Nephron progenitor cell (in vitro differentiated cells): ENCODE measurements at places on chromosomes 1 and 21.

DNA sequence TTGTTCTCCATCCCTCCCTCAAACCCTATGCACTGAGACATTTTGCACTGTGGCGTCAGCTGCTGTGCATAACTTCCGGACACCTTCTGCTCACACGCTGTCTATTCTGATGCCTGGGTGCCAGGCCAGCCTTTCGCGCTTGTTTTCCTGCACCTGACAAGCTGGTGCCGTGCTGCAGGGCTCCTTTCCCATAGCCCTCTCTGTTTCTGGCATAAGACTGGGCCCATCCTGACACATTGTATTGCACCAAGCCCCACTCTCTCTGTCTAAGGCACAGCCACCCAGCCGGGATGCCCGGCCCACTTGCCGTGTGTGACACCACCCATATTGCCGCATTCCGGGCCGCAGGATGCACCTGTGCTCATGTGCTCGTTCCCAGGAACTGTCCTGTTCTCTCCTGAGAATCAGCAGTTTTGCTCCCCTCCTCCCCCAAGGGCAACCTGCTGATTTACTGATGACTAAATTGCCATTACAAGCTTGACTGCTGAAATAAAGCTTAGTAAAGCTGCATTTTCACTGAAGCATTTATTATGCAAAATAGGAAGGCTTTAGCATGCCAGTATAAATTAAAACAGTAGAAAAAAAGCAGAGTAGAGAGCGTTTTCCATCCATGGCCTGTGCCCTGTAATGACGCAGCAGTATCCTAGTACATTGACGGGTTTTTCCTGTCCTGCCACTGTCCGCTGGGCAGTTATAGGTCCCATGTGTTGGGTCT, 88.0 kb downstream of the CD247 start:
- no peak for DNase-seq

DNA sequence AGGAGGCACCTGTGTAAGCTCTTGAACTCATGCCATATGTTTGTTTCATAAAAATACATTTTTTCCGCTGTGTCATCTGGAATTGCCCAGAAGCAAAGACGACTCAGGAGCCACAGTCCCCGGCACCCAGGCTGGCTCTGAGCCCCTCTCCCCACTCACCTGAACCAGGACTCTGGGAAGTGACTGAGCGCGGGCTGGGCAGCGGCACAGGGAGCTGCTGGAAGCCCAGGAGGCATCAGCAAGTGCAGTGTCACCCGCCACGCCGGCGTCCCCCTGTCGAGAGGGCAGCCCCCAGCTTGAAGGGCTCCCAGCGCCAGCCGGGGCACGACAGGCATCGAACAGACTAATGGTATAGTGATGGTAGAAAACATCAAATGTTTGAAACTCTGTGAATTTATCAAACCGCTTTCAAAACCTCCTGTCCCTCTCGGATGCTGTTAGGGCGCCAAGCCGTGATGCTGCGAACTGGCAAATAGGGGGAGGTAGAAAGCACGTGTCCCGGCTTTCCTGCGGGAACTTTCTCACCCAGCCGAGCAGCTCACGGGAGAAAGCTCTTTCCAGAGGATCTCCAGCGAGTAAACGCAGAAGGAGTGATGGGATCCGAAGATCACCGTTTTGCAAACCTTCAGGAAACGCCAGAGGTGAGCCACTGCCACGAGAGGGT, 57.8 kb upstream of the COL18A1 start:
- DNase-seq, result no peak

DNA sequence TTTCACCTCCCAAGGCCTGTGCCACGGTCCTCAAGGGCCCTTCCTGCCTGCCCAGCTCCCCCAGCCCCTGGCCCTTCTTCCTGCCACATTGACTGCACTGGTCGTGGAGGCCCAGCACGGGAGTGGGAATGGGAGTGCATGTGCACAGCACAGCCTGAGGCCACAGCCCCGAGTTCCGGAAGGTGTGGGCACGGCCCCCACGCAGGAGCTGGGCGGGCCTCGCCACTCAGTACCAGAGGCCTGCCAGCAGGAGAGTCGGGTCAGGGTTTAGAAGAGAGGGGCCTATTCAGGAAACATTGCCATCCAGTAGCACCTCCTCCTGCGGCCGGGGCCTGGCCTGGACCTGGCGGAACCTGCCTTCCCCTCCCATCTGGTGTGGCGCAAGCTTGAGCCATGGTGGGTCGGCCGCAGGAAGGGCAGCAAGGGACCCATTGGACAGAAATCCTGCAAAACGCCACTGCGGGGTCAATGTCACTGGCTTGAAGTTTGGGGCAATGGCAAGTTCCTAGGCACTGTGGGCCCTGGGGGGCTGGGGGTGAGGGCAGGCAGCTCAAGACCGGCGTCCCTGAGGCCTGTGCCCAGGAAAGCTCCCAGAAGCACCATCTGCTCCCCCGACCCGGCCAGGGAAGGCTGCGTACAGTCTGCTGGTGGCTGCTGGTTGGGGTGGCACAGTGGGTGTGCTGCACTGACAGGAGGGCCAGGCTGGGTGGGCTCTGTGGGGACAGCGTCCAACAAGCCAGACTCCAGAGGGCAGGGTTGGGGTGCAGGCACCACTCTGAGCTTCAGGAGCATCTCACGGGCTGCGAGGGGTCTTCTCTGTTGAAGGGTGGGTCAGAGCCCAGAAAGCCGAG, 1.8 kb upstream of the TMEM52 start:
- no peak for DNase-seq

- DNase-seq, result peak; percentile 86
Measured at GRCh38 chr1:110120960-110121561, 8.8 kb downstream of the UBL4B start.

- DNase-seq, result no peak
Measured at GRCh38 chr1:109269981-109270622, 12.8 kb downstream of the PSRC1 start.

DNA sequence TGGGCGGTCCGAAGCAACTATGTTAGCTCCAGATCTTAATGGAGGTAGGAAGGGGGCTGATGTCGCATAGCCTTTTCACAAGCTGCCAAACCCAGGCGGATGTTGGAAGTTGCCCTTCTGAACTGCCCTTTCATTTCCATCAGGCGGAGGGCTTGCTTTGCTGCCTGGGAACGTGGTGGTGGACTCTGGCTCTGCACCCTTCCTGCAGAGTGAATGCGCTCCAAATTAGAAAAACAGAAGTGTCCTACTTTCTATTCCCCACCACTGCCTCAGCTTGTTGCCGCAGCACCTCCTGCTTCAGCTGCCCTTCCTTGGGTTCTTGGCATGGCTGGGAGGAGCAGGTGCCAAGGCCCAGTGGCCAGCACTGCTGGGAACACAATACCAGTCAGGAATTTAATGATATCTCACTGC, 60.6 kb downstream of the AK4 start:
- no peak for DNase-seq

GRCh38 chr1:24564695-24565094, 8.8 kb downstream of the NCMAP start:
- no peak for DNase-seq

GRCh38 chr21:45074048-45074817, at the start of gene ADARB1:
Gene ADARB1, plus strand, starts transcription at chr21:45074580. Its CDS starts 97,077 bp downstream, at chr21:45171657.
- DNase-seq, result peak; percentile 78

GRCh38 chr1:81757398-81758020, 43.2 kb upstream of the ADGRL2 start:
- no peak for DNase-seq

- DNase-seq, result peak; percentile 30
Measured at GRCh38 chr21:38965910-38966504, 160.3 kb downstream of the ETS2 start.

DNA sequence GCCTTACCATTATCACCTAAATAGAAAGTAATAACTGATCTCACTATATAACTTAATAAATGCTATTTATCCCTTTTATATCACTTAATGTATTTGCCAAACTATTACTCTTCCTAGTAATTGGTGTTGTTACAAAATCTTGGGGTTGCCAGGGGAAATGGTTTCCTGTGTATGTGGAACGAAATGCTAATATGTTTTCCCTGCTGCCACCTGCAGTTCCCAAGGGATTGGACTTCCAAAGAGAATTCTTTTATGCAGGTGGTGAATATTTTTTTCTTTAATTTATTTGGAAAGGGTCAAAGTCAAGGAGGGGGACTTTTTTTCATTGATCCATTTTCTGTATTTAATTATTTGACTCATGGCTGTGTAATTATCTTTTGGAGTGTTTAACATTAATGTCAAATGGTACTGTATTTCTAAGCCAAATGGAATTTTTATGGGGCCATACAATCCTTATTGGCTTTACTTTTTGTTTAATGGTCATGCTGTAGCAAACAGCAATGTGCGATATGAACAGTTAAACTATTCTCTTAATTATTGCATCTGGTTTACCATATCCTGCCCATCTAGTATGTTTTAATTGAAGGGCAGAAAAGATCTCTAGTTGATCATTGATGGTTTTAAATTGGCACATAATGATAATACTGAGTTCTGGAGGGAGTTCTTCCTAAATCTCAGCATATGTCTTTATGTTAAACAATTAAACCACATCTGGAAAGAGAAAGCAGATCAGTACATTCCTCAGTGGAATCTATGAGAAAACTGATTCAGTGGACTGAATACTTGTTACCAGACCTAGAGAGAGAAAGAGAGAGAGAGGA, 486.3 kb downstream of the TTLL7 start:
- DNase-seq, result no peak

DNA sequence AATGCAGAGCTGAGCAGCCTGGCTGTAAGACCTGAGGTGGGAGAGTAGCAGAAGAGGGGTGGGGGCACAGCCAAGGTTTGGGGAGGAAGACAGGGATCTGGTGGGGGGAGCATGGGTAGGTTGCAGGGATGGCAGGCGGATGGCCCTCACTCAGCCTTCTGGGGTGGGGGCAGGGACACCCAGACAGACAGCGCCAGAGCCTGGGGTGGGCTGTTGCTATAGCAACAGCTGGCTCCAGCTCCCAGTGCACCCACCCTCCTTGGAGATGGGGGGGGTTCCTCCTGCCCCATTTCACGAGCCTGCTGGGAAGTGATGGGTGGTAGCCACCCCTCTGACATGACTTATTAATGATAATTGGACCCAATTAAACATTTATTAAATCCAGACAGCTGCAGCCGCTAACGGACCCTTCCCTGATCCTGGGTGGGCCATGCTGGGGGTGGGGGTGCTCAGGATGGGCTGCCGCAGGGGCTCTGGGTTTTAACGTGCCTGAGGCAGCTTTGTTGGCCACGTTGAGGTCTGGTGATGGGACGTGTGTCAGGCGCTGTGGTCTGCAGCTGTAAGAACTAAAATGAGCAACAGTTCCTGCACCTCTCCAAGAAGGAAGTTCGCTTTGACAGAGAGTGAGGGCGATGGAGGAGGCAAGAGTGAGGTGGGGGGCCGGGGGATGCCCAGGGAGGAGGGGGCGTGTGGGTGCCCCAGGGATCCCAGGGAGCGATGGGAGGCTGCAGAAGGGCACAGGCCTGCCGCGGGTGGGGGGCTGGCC, 19.4 kb downstream of the AGRN start:
- DNase-seq, result no peak

DNA sequence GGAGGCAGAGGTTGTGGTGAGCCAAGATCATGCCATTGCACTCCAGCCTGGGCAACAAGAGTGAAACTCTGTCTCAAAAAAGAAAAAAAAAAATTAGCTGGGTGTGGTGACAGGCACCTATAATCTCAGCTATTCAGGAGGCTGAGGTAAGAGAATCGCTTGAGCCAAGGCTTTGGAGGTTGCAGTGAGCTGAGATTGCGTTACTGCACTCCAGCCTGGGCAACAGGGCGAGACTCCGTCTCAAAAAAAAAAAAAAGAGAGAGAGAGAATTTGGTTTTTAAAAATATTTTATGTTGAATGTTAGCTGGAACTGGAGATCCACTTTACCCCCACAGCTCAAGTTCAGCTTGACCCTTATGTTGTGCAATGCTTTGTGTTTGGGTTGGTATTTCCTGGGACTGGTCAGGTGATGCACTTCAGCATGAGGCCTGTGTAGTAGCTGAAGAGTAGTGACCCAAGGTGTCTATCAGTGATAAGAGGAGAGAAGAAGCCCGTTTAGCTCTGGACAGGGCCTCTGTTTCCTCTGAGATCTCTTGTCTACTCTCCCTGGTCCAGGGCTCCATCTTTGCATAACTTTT, 36.8 kb upstream of the MACF1 start:
- DNase-seq, result no peak

- DNase-seq, result no peak
Measured at GRCh38 chr1:1677718-1678580, 14.6 kb downstream of the SLC35E2B start.

DNA sequence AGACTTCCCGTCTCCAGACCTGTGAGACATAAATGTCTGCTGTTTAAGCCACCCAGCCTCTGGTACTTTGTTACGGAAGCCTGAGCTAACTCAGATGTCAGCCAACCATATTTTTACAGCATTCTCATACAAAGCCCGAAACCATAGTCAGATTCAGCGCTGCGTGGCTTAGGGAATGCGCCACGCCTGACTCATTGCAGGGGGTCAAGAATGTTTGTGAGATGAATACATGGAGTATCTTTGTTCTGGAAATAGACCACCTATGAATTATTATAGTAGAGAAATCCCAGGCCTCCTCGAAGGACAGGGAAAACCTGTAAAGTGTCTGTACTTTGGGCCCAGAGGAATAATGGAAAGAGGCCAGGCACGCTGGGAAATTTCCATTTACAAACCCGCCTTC, 434.8 kb downstream of the CAMTA1 start:
- DNase-seq, result no peak

GRCh38 chr1:18293291-18293690, 185.7 kb downstream of the IGSF21 start:
- DNase-seq, result no peak

DNA sequence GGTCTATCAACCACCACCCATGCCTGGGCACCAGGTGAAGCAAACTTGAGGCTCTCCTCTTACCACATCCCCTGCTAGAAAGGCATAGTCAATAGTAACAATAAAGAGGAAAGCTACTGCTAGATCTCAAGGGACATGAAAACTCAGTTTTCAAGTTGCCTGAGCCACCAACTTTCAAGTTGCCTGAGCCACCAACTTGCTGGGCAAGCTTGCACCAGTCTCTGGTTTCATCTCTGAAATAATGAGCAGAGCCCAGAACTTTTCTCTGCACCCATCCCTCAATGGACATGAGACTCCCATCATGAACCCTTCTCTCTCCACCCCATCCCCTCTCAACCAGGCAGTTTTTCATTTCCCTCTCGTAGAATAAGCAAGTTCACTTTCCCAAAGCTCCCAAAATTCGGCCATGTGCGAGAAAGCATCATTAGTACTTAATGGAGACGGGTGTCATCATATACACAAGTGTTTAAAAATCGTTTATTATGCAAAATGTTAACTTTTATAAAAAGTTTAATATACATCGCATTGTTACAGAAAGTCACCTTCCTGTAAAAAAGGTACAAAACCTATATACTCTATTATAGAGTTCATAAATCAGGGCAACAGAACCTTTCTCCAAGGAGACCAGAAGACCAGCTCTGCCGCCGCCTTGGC, 1.7 kb downstream of the ID3 start:
- DNase-seq, result no peak

DNA sequence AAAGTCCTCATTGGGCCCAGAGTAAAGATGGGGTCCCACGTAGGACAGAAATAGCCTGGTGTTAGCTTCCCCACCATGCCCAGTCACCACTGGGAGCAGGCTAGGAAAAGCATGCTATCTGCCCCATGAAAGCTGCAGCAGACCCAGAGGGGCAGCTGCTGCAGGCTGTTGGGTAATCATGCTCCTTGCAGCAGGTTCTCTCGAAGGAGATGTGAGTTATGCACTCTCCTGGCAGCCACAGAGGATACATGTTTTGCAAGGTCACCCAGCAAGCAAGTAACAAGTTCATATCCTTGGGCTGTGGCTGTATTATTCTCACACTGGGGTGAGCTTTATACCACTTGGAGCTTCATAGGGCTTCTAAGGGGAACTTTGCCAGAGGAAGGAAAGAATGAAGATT, 9.1 kb upstream of the HEYL start:
- no peak for DNase-seq
